ENCODE measurements at places on chromosomes 12 and 14.

DNA sequence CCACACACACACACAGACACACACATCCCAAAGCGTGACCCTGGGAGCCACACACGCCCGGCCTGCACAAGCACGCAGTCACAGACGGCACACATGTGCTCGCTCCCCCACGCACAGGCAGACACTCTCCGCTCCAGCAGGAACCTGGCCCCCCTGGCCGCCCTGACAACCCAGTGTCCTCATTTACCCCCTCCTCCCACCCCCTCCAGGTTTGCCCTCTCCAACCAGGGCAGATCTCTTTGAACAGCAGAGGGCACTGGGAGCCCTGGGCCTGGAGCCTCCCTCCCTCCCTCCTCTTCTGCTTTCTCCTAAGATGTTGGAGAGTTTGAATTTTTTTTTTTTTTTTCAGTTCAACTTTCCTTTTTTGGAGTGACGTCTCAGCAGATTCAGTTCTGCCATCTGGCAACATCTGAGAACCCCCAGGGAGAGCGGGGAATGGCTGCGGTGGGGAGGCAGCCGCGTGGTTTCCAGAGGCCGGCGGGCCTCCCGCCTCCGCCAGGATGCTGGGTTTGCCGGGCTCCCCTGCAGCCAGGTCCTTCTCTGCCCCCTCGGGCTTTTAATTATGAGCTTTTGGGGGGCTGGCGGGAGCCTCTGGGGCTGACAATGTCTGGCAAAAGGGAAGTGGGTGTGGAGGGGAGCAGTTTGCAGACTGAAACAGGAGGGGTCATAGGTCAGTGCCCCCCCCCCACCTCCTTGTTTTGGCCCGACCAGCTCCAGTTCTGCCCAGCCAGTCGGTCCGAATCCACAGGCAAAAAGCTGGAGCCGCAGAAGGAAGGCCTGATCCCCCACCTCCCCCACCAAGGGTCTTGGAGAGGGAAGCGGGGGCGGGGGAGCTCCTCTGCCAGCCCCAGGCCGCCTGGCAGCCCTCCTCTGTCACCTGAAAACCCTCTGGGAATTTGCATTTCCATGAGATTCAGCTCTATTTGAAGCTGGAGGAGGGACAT is 1.3 kb upstream of the NCOR2 start:
- DNase-seq: no peak

GRCh38 chr12:54306925-54307741 is 6.3 kb upstream of the NFE2 start:
- DNase-seq: no peak

DNA sequence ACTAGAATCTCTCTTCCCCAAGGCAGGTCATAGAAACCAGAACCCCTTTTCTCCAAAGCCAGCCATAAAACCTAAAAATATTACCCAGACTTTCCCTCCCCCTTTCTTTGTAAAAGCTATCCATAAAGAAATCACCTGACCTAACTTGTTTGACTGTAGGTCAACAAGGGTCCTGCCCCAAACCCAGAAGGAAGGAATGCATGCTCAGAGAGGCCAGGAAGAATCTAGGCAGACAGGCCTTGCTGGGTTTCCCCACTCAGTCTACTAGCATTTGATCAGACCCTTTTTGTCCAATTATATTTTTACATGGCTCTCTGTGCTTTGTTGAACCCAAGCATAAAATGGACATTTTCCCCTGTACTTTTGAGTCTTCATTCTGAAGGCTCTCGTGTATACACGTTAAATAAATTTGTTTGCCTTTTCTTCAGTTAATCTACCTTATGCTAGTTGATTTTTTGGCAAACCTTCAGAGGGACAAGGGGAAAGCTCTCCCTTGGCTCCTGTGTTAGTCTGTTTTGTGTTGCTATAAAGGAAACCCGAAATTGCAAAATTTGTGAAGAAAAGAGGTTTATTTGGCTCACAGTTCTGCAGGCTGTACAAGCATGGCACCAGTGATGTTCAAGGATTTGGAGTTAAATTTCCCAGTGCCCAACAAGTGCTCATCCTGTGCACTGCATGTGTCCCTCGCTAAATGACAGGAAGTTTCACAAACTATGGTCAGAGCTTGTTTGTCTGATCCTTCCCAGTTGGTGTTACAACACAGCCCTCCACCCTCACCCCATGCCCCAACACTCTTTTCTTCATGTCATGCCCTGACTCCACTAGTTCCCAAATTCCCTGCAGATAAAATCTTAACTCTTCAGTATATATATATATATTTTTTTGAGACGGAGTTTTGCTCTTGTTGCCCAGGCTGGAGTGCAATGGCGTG is 14.2 kb upstream of the RASSF3 start:
- DNase-seq: no peak

DNA sequence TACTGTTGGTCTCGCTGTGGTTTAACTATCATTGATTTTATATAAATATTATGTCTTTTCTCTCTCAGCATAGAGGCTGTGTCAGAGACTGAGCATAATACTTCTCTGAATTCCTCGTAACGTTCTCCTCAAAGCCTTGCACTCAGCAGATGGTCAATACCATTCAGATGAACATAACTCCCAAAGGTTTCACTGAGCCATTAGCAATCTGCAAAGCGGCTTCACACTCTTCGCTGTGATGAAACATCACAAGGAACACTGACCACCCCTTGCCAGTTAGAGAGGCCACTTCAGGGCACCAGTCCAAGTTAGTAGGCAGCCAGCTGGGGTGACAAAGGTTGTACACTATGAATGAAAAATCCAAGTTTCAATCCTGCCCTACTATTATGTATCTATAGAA is 30.1 kb upstream of the STON2 start:
- no peak for DNase-seq

- DNase-seq: no peak
Measured at GRCh38 chr14:50353126-50353525, 41.0 kb downstream of the DMAC2L start.

DNA sequence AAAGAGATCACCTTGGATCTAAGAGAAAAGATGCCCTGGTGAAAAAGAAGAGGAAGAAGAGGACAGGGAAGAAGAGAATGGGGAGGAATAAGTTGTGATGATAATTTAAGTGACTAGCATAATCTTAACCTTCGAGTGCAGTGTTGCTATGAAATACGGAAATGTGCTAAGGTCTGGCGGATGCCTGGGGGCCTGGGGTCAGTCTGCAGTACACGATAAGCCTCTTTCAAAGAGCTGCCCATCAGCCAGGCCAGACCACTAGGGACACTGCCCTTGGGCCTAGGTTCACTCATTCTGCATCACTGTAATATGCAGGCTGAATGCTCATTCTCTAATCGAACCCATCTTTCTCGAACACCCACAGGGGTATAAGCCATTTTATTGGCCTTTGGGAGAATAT is 83.4 kb downstream of the PLEKHG3 start:
- DNase-seq: no peak

GRCh38 chr14:89270439-89271227 is 146.4 kb downstream of the FOXN3 start:
- DNase-seq: no peak

- DNase-seq: no peak
Measured at GRCh38 chr12:104482113-104482512, 25.4 kb downstream of the CHST11 start.

DNA sequence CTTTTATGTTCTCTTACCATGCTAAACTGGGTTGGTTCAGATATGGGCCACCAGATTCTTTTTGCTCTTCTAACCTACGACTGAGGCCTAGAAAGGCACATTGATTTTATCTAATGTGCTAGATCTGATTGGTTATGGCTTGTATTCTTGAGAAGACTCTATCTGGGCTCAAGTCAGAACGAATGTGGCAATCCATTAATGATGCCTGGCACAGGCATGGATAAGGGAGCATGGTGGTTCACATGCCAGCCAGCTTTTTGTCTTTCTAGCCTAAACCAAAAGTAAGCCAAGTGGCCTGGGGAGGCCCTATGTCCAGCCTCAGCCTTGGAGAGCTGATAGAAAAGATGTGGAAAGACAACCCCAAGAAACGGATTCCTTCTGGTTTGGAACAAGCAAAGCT is 82.7 kb downstream of the KNTC1 start:
- no peak for DNase-seq
